ENCODE measurements at places on chromosomes 6 and 20.

- no peak for DNase-seq
Observed at GRCh38 chr6:137208279-137208678, 10.9 kb downstream of the IFNGR1 start.

- DNase-seq = no peak
Observed at GRCh38 chr20:20888936-20889335, 176.5 kb upstream of the RALGAPA2 start.

DNA sequence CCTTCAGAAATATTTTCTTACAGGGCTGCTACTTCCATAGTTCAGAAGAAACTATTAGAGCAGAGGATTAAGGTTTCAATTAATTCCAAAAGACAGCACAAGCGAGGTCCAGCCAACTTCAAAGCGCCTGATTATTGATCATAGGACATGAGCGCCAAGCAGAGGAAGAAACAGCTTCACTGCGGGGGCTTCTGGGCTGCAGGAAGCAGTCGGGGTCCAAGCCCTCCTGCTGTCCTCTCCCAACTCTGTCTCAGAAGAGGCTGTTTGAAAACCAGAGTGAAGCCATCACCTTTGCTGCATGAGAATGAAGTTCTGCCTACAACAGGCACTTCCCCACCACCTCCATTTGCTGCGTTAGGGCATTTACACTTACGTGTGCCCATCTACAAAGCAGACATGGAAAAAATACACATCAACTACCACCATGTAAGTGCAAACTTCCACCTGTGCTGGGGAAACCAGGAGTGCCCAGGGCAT, 23.9 kb downstream of the SUMO4 start:
- DNase-seq = no peak

DNA sequence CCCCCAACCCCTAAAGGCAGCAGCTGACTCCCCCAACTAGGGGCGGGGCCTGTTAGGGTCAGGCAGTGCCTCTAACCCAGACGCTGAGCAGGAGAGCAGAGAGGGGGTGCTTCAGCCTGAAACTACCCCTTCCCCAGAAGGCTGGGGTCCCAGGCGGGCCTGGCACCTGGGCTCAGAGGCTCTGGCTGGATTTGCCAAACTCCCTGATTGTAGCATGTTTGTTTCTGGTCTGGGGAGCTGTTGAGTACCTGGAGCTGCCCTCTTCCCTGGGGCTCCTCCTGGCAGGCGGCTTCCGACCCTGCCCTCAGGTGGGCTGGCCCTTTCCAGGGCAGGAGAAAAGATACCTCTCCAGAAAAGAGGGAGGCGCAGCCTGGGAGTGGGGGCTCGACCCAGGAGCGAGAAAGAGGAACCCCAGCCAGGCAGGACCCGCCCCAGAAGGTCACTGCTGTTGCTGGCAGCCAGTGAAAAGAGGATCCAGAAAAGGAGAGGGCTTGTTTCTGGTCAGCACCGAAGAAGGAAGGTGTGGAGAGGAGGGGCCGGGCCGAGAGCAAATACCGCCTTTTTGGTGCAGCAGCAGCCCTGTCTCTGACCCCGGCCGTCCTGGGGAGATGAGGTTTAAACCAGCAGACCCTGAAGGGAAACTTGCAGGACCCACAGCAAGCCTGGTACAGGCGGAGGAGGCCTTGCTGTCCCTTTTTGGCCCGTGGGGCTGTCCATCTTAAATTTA, 810 bp upstream of the ABHD16B start:
- no peak for DNase-seq

GRCh38 chr20:53036992-53037391, 64.8 kb downstream of the TSHZ2 start:
- no peak for DNase-seq

- no peak for DNase-seq
Observed at GRCh38 chr6:161226009-161226964, 47.6 kb downstream of the AGPAT4 start.

DNA sequence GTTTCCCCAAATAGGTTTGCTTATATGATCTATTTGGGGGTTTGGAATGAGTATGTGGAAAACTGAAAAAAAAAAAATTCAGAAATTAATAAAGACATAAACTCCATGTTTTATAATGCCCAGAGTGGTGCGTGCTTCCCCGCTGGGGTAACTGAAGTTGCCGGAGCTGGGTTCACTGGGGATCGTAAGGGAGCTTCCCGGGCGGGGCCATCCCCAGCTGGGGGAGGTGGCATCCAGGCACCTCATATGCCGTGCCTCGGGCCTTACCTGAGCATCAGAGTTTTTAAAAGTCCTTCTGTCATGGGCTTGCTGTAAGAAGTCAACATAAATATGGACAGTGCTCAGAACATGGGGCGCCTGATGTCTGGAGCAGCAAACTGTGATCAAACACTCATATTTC, 17.9 kb upstream of the RAMACL start:
- DNase-seq = no peak

- DNase-seq = no peak
Observed at GRCh38 chr6:163212123-163212522, 202.4 kb upstream of the QKI start.

- DNase-seq = no peak
Observed at GRCh38 chr20:50101281-50101680, 11.7 kb downstream of the UBE2V1 start.

DNA sequence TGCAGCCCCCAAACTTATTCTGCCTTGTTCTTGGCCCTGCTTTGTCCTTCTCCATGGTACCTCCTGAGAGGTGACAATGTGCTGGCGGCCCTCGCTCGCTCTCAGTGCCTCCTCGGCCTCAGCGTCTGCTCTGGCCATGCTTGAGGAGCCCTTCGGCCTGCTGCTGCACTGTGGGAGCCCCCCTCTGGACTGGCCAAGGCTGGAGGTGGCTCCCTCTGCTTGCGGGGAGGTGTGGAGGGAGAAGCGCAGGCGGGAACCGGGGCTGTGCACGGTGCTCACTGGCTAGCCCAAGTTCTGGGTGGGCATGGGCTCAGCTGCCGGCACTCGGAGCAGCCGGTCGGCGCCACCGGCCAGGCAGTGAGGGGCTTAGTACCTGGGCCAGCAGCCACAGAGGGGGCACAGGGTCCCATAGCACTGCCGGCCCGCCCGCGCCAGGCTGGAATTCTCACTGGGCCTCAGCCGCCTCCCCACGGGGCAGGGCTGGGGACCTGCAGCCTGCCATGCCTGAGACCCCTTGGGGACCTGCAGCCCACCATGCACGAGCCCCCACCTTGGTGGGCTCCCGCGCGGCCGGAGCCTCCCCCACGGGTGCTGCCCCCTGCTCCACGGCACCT, 55.9 kb upstream of the RALGAPA2 start:
- no peak for DNase-seq

DNA sequence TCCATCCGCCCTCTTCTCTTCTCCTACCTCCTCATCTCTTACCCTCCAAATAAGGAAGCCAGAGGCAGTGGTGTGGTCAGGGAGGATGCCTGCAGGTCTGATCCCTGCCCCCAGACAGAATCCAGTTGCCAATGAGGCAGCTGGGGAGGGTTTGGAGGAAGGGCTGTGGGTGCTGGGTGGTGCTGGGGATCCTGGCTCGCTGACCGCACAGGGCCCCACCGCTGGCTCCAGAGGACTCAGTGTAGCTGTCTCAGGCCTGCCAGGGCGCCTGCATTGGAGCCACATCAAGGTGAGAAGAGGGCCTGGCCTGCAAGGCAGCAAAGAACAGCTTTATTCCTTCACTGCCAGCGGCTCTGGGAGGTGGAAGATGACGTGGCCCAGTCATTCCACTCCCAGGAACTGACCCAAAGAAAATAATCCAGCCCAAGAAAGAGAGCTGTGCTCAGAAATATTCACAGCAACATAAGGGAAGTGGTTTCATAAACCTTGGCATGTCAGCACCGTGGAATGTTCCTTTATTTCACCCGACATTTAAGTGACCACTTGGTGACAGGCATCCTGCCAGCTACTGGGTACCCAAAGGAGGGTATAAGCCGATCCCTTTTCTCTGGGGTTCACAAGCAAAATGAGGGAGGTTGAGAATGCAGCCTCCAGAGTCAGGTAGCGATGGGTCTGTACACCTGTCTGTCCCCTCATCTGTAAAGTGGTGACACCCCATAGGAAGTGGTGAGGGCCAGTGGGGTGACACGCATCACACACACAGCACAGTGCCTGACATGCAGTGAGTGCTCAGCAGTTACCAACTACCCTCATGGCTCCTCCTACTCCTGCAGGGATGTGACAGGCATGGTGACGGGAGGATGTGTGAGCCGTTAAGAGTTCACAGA, 125.1 kb downstream of the SNX5 start:
- peak; percentile 96 for DNase-seq

- no peak for DNase-seq
Observed at GRCh38 chr6:109186012-109186411, 90.7 kb downstream of the CEP57L1 start.

- DNase-seq = peak; percentile 21
Observed at GRCh38 chr6:14559746-14560536, 442.4 kb downstream of the CD83 start.

- no peak for DNase-seq
Observed at GRCh38 chr6:157561414-157561790, 180.4 kb downstream of the ZDHHC14 start.

DNA sequence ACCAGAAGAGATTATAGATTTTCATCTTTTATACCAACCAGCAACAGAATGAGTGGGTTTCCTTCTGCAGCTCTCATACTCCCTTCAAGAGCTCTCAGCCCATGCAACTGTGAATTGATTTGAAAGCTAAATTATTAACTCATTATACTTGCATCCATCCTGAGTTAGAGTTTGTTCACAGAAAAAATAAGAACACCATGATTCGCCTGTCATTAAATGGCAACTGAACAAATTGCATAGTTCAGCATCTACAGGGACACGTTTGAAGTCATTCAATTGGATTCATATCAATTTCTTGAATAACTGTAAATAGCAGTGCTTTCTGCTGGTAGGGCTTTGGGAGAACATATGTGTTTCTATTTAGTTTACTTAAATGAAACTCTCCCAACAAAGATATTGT, 65.7 kb downstream of the NKAIN2 start:
- no peak for DNase-seq

DNA sequence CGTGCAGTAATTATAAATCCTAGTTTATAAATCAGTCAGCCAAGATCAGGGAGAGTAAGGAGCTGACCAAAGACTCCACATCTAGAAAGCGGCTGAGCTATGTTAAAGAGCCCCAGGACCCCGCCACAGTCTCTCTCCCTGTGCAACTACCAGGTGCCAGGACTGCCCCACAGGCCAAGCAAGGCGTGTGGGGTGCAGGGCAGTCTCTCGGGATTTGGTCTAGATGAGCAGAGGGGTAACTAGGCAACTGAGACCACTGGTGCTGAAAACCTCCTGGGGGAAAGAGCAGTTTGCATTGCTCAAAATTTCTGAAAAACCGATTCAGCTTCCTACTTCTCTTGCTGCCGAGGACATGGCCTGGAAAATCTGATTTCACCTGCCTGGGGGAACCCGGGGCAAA, 10.4 kb downstream of the PMEPA1 start:
- DNase-seq = no peak

- no peak for DNase-seq
Observed at GRCh38 chr6:47091886-47092668, 49.9 kb upstream of the ADGRF1 start.

DNA sequence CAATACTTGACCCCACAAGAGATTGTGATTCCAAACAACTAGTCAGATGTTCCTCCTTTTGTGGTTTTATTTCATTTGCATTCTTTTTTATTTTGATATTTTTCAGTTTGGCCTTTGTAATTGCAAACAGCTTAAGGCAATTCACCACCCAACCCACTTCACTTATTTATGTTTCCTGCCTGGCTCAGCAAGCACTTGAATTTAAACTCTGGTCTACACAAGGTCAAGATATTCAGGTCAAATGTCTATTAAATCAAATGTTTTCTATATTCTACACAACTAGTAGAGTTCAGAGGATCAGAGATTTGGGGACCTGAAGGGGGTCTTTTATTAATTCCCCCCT, 100.1 kb downstream of the SGK1 start:
- no peak for DNase-seq

DNA sequence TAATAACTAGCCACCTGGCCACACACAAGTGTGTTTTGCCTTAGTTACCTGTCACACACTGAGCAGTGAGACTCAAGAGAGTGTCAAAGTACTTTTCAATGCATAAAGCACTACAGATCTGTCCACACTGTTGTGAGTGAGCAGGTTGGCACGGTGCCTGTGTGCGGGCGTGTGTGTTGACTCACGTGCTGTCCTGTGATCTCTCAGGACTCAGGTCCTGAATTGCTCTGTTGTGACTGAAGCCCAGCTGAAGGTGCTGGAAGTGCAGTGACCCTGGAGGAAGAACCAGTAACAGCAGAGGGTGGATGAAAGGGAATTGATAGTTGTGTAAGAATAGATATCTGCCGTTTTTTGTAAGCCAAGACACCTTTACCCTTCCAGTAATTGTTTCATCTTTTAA, 18.3 kb downstream of the SLC16A10 start:
- peak; percentile 47 for DNase-seq

DNA sequence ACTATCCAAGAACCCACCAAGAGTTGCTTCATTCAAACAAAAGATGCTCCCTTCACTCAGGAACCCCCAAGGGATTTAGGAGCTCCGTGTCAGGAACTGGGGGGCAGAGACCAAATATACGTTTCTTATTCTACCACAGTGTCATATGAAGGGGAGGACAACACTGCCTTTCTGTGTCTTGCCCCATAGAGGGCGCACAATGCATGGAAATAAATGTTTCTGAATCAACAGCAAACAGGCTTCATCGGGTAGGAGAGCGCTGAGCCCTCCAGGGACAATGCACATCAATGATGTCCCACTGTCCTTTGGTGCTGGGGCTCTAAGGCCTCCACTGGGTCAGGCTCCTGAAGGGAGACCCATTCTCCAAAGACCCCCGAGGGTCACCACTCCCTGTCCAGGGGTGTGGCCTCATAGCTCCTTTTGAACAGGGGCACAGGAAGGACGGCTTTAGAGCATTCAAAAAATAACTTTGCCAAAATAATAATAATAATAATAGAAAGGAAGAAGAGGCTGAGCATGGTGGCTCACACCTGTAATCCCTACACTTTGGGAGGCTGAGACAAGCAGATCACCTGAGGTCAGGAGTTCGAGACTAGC, 31.1 kb downstream of the PLG start:
- peak; percentile 6 for DNase-seq

GRCh38 chr6:167401525-167402194, 76.8 kb downstream of the TTLL2 start:
- DNase-seq = no peak

DNA sequence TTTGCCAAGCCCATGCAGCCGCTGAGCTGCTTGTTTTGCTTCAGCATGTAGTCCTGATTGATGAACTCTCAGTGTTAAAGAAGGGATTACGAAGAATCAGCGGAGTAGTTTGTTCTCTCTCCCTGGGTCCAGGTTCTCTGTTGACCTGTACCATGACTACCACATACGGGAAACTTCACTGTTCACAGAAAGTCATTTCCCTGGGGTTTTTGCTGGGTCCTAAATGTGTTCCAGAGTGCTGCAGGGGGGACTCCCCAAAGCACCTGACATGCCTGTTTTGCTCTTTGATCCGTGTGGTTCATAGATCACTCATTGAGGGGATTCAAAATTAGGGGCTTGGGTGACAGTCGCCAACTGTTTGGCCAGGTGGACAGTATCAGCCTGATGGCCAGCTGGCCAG, 5.5 kb downstream of the LSM14B start:
- DNase-seq = no peak
